ENCODE measurements at places on chromosomes 4 and X.

- DNase-seq: no peak
These were observed 2.9 kb upstream of the RAB41 start for GRCh38 chrX:70279081-70279480.

- DNase-seq: no peak
These were observed 138.8 kb downstream of the CPZ start for GRCh38 chr4:8731364-8731763.

DNA sequence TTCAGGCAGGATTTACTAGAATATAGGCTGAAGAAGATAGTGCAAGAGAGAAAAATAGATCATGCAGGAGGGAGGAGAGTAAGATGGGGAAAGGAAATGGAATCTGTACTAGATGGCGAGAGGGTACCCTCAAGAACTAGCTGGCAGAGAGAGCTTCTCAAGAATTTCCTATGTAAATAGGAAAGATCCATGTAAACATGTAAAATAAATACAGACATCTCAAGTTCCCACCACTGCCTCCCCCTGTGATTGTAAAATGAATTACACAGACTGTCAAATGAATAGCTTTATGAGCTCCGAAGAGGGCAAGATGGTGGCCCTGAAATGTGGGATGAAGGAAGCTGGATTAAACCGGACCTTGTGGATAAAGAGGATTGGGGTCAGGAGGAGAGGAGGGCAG is 178.0 kb downstream of the PALLD start:
- DNase-seq: no peak

DNA sequence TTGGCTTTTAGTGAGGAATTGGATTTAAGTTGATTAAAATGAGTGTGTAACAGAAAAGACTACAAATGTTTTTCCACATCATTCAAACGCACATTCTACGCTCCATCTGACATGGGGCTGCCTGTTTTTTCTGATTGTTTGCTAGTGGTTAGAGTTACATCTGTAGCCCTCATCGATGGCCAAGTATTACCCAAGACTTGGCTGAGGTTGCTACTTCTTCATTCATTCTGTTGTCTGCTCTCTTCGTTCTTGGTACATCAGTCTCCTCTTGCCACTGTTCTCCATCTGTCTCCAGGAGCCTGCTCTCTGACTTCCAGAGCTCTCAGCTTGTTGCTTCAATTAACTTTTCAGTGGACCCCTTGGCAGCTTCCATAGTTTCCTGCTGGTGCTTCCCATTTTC is 1844.6 kb upstream of the TENM3 start:
- no peak for DNase-seq

- DNase-seq: peak; percentile 59
These were observed 726.6 kb downstream of the TRAM1L1 start for GRCh38 chr4:116358633-116359222.

DNA sequence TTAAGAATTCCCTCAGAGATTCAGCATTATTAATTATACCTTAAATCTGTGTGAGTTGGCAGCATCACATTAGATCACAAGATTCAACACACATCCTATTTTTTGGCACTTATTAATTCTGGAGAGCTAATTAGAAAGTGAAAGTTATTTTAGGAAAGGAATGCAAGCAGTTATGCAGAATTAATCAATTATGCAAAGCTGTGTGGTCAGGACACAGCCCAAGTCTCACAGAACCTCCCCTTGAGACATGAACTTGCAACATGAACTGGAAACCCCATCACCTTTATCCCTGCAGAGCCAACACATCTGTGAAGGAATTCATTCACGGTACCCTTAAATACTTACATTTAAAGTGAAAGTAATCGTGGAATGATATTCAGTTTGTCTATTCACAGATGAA is 80.5 kb downstream of the TSPAN5 start:
- no peak for DNase-seq

DNA sequence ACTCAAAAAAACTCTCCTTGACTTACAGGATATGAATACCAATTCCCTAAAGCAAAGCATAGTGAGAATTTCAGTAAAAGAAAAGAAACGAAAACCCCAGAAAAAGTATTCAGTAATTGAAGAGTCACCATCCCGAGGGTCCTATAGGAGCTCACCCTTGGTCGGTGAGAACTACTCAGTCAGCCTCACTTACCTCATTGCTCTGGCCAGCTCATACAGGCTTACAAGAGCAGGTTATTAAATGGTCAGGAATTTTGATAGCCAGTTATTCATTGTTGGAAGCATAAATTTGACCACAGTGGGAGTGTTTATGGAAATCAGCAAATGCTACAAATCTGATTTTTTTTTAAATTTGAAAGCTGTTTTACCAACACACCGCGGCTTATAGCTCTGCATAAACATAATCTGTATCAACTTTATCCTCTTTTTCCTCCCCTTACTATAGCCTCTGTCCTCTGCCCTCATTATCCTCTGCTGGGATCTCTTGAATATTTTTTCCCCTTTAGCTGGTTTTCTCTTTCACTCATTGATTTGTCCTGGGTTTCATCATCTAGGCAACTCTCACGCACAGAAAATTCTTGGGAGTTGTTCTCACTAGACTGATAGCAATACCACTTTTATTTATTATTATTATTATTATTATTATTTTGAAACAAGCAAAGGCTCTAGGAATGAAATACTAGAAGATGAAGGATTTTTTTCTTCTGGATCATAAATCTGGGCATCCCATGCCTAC is 11.0 kb upstream of the CXCL2 start:
- DNase-seq: no peak

GRCh38 chr4:78464265-78464664 is 87.3 kb upstream of the ANXA3 start:
- DNase-seq: no peak

DNA sequence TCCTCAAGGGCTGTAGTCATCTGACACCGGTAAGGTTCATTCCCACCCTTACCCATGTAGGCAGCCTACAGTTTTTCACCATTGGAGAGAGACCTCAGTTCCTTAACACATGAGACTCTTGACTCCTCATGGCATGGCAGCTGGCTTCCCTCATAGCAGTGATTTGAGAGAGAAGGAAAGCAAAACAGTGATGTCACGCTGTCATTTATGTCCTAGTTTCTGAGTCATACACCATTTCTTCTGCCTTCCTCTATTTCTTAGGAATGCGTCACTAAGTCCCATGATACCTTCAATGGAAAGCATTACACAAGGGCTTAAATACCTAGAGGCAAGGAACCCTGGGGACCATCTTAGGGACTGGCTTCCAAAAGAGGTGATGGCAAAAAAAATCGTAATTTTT is 226.1 kb downstream of the SPCS3 start:
- DNase-seq: no peak

GRCh38 chrX:153687121-153688039 is at the start of gene SLC6A8:
TSS of gene SLC6A8 (plus strand) at chrX:153687926. CDS start at chrX:153688575, 649 bp downstream.
- DNase-seq: peak; percentile 44

GRCh38 chrX:16368696-16369095 is 201.4 kb downstream of the MAGEB17 start:
- no peak for DNase-seq

GRCh38 chr4:109990261-109991257 is 77.9 kb downstream of the EGF start:
- no peak for DNase-seq

DNA sequence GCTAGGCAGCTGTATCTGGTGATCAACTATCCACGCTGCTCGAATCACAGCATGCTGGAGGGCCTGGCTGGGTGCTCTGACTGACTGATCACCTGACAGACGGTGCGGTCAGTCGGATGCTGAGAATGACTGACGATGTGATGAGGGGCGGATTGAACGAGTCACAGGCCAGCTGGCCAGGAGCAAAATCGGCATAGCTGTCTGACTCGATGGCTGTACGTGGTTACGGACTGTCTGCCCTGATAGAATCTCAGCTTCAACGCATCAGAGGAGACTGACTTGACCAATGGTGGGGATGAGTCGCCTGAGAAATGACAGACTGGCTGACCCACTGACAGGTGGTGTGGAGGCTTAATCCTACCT is 1.0 kb upstream of the SUV39H1 start:
- DNase-seq: no peak

GRCh38 chrX:9656277-9656676 is 109.4 kb downstream of the GPR143 start:
- DNase-seq: no peak

GRCh38 chr4:173793937-173794510 is 264.0 kb upstream of the HAND2 start:
- DNase-seq: no peak

GRCh38 chrX:2336181-2336580 is 164.6 kb downstream of the DHRSX start:
- DNase-seq: no peak

GRCh38 chrX:33987458-33987857 is 144.7 kb downstream of the FAM47A start:
- DNase-seq: no peak

GRCh38 chrX:65821721-65822496 is 154.5 kb downstream of the MSN start:
- DNase-seq: no peak

DNA sequence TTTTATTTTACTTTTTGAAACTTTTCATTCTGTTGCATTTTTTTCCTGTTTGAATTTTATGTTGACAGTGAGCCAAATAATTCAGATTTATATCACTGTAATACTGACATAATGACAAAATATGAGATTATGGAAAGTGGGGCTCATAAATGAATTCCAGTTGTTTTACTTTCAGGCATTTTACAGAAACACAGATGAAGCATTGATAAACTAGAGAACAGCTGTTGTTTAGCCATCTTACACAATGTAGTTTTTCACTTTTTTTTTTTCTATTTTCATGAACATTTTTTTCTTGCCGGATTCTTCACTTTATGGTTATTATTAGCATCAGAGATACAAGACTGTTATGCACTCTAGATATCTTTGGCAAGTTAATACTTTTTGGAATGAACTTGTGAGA is 91.7 kb upstream of the PAQR3 start:
- DNase-seq: no peak

DNA sequence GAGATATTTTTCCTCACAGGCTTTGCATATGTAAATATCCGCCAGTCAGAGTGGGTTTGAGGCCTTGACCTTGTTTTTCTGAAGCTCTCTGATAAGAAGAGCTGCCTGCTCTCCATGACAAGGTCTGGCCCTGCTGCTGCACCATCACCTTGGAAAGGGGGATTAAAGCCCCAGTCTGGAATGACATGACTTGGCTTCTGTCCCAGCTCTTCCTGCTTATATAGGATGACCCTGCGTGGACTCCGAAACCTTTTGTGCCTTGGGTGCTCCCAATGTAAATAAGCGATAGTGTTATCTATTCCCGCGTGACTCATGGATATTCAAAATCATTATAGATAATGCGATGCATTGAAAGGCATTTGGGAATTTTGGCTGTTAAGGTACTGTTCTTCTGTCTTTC is 139.3 kb downstream of the BMPR1B start:
- DNase-seq: no peak

DNA sequence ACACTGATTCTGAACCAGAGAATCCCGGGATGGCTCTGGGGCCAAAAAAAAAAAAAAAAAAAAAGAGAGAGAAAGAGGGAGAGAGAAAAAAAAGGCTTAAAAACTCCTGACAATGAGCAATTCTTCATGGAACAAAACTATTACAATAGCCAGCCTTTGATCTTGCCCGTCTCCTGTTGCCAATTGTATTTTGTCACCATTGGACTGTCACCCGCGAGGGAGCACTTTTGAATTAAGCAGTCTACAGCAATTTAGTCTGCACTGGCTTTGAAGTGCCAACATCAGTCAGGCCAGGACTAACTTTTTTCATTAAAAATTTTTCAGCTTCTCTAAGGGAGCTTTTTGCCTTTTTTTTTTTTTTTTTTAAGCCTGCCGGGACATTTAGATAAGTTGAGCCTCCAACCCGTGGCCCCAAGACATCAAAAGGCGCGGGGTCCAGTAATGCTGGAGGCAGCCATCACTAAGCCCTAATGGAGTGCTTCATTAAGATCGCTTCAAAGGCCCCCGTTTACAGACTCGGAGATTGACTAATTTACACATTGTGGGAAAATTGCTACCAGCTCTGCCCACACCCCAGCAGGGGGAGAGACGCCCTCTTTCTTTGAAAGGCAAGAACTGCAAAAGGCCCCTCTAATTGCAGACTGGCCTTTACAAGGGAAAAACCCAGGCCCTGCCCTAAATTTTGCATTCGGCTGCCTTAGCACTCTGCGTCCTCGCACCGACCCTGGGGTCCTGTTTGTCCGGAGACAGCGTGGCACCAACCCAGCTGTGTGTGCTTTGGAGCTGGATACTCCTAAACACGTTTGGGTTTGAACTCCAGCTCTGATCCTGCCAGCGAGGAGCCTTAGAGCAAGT is 98.1 kb upstream of the MSX1 start:
- DNase-seq: no peak

DNA sequence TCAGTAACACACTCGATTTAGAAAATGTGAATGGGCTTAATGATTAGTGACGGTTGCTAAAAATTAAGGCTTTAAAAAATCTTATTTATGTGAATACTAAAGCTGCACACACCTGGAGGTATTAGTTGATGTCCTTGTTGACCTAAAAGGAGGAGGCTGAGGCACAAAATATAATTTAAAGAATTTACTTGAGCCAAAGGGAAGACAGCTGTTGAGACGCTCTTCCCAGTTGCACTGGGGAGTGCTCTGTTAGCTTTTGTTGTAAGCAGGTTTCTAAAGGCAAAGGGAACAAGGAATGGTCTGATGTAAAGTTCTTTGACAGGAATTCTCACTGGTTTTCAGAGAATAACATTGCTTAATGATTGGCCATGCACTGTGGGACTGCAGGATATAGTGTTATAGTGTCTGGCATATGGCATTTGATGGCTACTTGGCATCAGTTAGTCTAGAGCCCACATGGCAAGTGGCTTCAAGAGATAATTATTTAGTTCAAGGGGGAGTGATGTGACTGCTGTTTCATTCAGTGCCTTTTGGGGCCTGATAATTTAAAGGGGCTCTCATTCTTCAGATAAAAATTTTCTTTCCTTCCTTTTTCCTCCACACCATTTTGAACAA is 30.8 kb upstream of the PGM2 start:
- DNase-seq: no peak

DNA sequence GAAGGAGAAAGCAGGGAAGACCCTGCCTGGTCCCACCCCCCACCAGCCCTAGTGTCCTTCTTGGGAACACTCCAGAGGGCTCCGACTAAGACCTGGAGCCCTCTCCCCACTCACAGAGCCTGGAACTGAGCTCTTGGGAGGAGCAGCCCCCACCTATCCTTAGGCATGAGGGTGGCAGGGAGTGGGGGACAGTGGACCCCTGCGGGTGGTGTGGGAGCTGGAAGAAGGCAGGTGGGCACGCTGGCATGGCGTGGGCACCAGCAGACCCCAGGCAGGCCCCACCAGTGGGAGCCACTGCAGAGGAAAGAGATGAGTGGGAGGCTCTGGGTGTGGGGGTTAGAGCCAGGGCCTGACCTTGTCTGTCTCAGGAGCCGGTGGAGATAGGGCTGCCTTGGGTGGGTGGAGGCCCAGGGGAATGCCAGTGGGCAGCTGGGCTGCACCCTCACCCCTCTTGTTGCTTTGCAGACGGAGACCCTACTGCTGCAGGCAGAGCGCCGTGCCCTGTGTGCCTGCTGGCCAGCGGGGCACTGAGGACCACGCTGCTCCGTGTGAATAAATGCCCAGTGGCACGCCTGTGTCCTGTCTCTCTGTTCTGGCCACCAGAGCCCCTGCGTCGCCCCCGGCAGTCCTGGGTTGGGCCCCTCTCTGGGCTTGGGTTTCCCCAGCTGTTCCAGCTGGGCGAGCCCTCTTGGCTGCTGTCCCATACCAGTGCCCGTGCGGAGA is 15.6 kb upstream of the NAT8L start:
- no peak for DNase-seq

- no peak for DNase-seq
These were observed 61.6 kb downstream of the QDPR start for GRCh38 chr4:17450269-17450804.

All from progenitor cell of endocrine pancreas (in vitro differentiated cells).